ENCODE measurements at places on chromosomes 2 and 18. TPM values are rescaled to one million over a fixed set of nuclear protein-coding genes. Genes with fewer than 3 reads are reported as not detected.

INO80D gene
- total RNA-seq: 28.5 TPM

GRCh38 chr2:51031021-51031780 lies 731 bp downstream of the NRXN1 start:
- H3K27me3 ChIP-seq: no peaks in the 10 kb centered on the region
- H3K4me3 ChIP-seq: no peak overlapping the region
- DNase-seq: no peak

GRCh38 chr2:38635139-38635538 lies 30.8 kb upstream of the GALM start:
- H3K4me3 ChIP-seq: no peak overlapping the region
- H3K27ac ChIP-seq: no peak overlapping the region
- no peak for DNase-seq
- no peaks in the 10 kb centered on the region for H3K27me3 ChIP-seq
- H3K4me1 ChIP-seq: peaks cover 27% of the 10 kb centered on the region

MROH2A gene
- not detected for total RNA-seq

GRCh38 chr2:18724371-18725145 lies 135.2 kb upstream of the NT5C1B start:
- no peak overlapping the region for H3K27ac ChIP-seq
- H3K36me3 ChIP-seq: no peaks in the 10 kb centered on the region
- no peaks in the 10 kb centered on the region for H3K27me3 ChIP-seq
- no peak overlapping the region for H3K4me3 ChIP-seq

All from activated naive CD8-positive, alpha-beta T cell treated with anti-CD3 and anti-CD28 coated beads, Interleukin-2, amount 10 ng/mL, durations not matched to agents 7 days and 5 days (primary cell).